RKO (cell line): ENCODE measurements at places on chromosomes 13 and 19.

GRCh38 chr19:38223617-38224013 lies 407 bp downstream of the DPF1 start:
- DNase-seq, result no peak

DNA sequence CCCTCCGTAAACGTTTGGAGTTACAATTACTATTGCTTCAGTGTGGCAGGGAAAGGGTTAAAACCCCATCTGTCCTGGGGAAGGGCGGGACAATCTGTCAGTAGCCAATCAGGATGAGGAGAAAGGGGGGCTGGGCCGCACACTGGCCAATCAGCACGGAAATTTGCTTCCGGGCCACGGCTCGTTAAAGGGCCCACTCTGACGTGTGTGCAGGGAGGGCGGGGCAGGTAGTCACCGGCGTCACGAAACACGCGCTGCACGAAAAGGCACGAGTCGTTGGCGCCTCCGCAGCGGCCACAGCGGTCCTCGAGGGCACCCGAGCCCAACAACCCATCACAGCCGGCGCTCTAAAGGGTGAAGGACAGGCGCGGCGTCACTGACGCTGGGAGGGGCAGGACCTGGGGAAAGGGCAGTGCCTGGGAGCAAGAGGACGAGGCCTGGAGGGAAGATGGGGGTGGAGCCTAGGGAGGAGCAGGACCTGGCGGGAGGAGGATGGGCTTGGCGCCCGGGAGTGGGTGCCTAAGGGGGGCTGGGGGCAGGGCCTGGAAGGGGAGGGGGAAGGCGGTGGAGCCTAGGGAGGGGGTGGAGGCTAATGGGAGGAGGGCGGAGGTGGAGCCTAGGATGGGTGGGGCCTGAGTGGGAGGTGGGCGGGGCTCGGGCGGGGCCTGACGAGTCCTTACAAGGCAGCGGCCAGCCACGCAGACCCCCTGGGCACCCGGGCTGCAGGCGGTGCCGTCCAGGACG lies 4.9 kb downstream of the ADAMTSL5 start:
- DNase-seq, result peak; percentile 95

GRCh38 chr13:21573920-21574712 lies 29.9 kb downstream of the MICU2 start:
- DNase-seq, result no peak

- DNase-seq, result no peak
Measured at GRCh38 chr13:113013878-113014751, 45.1 kb downstream of the MCF2L start.

GRCh38 chr13:30862707-30863106 lies 43.4 kb upstream of the MEDAG start:
- DNase-seq, result no peak

GRCh38 chr13:49664606-49665005 lies 26.7 kb downstream of the EBPL start:
- DNase-seq, result no peak

DNA sequence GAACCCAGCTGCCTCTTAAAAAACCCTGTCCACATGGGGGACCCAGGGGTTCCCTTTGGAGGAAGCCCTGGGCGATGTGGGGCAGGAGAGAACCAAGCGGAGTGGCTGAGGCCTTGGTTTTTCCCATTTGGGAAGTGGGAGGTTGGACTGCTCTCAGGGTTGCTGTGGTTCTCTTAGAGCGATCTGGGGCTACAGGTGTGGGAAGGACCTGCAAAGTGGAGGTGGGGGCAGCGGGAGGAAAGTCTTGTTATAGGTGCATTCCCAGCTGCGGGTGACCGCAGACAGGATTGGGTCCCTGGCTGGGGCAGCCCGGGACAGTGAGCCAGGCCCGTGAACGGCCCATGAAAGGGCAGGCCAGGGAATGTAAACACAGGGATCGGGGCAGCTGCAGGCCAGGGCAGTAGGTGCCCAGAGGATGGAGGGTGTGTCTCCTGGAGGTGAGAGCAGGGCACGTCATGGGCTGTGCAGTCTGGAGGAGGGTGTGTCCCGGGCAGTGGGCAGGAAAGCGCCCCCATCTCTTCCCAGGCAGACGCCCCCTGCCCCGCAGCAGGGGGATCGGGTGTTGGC lies 814 bp downstream of the SLC25A23 start:
- DNase-seq, result peak; percentile 35

- no peak for DNase-seq
Measured at GRCh38 chr13:20151016-20151415, 9.8 kb downstream of the GJA3 start.

DNA sequence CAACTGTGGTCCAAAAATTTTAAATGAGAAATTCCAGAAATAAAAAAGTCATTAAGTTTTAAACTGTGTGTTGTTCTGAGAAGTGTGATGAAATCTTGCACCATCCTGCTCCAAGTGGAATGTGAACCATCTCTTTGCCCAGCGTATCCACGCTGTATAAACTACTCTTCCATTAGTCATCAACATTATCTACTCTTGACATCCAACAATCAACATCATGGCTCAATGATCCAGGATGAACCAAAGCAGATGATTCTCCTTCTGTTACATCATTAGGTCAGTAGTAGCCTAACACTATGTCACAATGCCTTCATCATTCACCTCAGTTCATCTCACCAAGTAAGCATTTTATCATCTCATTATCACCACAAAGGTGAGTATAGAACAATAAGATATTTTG lies 55.3 kb downstream of the SUCLA2 start:
- DNase-seq, result no peak

GRCh38 chr13:33445476-33445875 lies 159.9 kb upstream of the STARD13 start:
- DNase-seq, result no peak

- no peak for DNase-seq
Measured at GRCh38 chr13:53064731-53065130, 36.1 kb downstream of the OLFM4 start.

- DNase-seq, result no peak
Measured at GRCh38 chr19:16625163-16625958, 2.6 kb downstream of the MED26 start.

GRCh38 chr13:51330791-51331190 lies 8.7 kb upstream of the SERPINE3 start:
- DNase-seq, result no peak

- no peak for DNase-seq
Measured at GRCh38 chr19:33392341-33393285, 19.1 kb downstream of the CEBPG start.

DNA sequence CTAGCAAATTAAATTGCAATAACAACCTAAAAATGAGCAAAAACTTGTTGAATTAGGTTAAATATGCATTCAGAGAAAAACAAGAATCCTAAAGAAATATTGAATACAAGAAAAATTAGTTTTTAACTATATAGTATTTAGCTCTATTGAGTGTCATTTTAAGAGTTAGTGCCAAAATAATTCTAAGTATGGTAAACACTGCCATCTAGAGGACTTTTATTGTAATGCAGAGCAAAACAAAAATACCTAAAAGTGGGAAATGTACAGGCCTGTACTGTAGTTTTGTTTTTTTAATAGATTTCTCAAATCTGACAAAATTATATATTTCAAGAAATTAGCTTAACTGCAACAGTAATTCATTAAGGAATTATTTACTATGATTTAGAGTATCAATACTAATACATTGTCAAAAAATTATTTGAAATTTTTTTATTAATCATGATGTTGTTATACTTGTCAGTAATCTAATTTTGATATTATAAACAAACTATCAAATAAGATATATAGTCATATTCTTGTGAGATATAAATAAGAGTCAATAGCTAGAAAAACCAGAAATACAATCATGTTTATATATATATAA lies 8.2 kb upstream of the PCDH9 start:
- DNase-seq, result peak; percentile 49

GRCh38 chr19:4676955-4677731 lies 7.0 kb upstream of the MYDGF start:
- peak; percentile 43 for DNase-seq

- DNase-seq, result no peak
Measured at GRCh38 chr19:50501568-50502475, 9.2 kb downstream of the JOSD2 start.

- peak; percentile 17 for DNase-seq
Measured at GRCh38 chr13:38900188-38900587, 90.4 kb downstream of the STOML3 start.

GRCh38 chr19:50889638-50890037 lies 16.4 kb downstream of the KLK2 start:
- DNase-seq, result no peak

DNA sequence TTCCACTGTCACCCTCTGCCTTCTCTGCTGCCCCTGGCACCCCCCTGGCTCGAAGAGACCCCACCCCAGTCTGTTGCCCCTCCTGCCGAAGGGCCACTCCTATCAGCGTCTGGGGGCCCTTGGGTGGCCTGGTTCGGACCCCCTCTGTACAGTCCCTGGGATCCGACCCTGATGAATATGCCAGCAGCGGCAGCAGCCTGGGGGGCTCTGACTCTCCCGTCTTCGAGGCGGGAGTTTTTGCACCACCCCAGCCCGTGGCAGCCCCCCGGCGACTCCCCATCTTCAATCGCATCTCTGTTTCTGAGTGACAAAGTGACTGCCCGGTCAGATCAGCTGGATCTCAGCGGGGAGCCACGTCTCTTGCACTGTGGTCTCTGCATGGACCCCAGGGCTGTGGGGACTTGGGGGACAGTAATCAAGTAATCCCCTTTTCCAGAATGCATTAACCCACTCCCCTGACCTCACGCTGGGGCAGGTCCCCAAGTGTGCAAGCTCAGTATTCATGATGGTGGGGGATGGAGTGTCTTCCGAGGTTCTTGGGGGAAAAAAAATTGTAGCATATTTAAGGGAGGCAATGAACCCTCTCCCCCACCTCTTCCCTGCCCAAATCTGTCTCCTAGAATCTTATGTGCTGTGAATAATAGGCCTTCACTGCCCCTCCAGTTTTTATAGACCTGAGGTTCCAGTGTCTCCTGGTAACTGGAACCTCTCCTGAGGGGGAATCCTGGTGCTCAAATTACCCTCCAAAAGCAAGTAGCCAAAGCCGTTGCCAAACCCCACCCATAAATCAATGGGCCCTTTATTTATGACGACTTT lies 2.0 kb downstream of the ZFP36 start:
- DNase-seq, result peak; percentile 75

DNA sequence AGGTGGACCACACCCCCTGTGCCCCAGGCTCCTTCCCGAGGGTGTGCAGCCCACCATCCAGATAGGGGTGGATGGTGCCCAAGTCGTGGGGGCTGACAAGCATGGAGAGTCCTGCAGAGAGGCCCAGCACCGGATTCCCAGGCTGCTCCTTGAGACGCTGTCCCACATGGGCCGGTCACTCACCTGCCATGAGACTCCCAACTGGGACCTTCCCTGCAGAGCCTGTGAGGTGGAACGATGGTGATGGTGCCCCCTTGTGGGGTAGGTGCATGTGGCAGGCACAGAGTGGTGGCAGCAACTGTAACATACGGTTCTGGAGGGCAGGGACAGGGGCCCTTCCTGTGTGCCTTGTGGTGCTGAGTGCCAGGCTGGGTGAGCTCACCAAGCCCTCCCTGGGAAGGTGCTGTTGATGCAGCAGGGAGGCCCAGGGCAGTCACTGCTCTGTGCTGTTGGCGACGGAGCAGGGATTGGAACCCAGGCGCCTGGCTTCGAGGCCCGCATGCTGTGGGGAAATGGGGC lies 33.1 kb downstream of the PPP1R37 start:
- DNase-seq, result peak; percentile 53

- DNase-seq, result no peak
Measured at GRCh38 chr13:91132381-91132780, 215.1 kb upstream of the MIR17HG start.

DNA sequence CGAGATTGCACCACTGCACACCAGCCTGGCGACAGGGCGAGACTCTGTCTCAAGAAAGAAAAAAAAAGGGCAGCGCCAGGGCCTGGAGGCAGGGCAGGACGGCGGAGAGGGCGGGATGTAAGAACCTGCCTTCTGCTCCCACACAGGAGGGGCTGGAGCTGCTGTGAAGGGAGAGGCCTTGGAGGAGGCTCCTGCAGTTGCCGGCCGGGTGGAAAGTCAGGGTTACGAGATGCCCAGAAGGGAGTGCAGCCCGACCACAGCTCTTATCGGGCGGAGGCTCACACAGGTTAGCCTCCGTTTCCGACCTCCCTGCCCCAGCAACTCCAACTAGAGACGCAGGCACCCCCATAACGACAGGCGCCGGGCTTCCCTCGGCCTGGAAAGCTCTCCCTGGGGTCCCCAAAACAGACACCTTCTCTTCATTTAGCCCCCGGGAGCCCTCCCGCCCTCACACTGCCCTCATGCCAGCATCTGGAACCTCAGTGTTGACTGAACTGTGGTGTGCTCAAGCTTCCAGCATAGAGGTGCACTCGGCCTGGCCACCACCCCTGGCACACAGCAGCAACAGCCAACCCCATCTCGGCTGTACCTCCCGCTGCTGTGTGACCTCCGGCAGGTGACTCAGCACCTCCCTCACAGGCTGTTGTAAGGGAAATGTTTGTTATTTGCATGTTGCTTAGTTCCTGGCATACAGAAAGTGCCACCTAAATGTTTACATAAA lies 1.4 kb downstream of the PLPP2 start:
- DNase-seq, result peak; percentile 85

GRCh38 chr19:43781630-43782310 lies 997 bp upstream of the KCNN4 start:
- peak; percentile 58 for DNase-seq

DNA sequence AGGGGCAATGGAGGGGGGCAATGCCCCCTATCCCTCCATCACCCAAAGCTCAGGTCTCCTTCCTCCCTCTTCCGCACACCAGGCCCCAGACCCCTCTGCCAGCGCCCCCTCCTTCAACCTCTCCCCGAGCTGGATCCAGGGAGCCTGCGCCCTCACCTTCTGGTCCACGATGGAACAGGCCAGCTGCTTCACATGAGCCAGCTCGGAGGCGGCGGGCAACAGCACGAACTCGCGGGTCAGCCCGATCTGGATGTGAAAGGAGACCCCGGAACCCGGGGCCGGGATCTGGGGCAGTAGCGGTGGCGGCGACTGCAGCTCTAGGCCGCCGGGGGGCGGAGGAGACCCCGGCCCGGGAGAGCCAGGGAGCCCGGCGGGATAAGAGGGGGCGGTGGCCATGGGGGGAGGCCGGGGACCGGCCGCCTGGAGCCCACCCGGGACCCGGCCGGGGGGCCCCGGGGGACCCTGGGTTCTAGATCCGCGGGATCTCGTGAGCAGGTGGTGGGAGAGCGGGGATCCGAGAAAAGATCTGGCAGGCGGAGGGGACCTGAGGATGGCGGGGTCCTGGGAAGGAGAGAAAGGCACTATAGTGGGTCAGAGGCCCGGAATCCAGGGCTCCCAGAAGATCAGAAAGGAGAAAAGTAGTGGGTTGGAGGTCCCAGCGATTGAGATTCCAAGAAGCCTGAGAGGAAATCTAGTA lies 791 bp downstream of the PRKD2 start:
- peak; percentile 40 for DNase-seq

GRCh38 chr13:26964278-26965250 lies 204.0 kb upstream of the GPR12 start:
- DNase-seq, result no peak

- DNase-seq, result no peak
Measured at GRCh38 chr19:10736916-10737551, 19.2 kb downstream of the DNM2 start.

- peak; percentile 25 for DNase-seq
Measured at GRCh38 chr13:99983499-99984401, 2.2 kb downstream of the ZIC2 start.

GRCh38 chr19:23822735-23823134 lies 64.0 kb upstream of the ZNF681 start:
- DNase-seq, result no peak

- DNase-seq, result no peak
Measured at GRCh38 chr13:80239571-80240255, 101.2 kb downstream of the SPRY2 start.

- no peak for DNase-seq
Measured at GRCh38 chr13:98092888-98093287, 50.0 kb upstream of the FARP1 start.
